ENCODE measurements at places on chromosomes 1 and 21. TPM values are rescaled to one million over a fixed set of nuclear protein-coding genes. Genes with fewer than 3 reads are reported as not detected.

The SEMA4A gene
- polyA plus RNA-seq: 2.8 TPM

The FAM167B gene
- polyA plus RNA-seq: 3.2 TPM

The KCNN3 gene
- polyA plus RNA-seq: 9.8 TPM

The DIRAS3 gene
- 3.6 TPM for polyA plus RNA-seq

The GADD45A gene
- polyA plus RNA-seq: 18.4 TPM

The CD48 gene
- polyA plus RNA-seq: 4.0 TPM

The LYSMD1 gene
- 9.3 TPM for polyA plus RNA-seq

The DNASE2B gene
- polyA plus RNA-seq: not detected

The GPR25 gene
- polyA plus RNA-seq: not detected

The VWA1 gene
- 41.7 TPM for polyA plus RNA-seq

DNA sequence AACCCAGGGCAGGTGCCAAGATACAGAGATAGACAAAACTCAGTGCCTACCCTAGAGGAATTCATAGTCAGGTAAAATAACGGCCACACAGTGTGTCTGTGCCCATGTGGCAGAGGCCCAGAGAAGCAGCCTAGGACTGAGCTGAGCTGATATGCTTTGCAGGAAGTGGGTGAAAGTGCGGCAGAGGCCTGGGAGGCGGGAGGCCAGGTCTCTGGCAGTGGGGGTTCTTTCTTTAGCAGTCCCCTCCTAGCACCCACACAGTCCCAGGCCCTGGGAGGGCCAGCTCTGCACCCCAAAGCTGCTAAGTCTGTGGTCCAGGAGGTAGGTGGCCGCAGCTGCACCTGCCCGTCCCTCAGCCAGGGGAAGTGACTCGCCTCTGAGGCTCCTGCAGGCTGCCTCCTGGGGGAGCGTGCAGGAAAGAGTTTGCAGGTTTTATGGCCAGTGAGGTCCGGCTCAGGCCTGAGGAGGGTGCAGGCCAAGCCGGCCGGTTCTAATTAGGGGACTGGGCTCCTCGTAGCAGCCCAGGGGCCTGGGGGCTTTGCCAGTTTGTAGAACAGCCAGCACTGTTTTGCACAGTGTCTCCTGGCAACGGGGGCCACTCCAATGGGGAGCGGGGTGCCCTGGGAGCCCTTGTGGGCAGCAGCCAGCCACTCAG is 107.9 kb downstream of the SPSB1 start:
- no peak for DNase-seq

DNA sequence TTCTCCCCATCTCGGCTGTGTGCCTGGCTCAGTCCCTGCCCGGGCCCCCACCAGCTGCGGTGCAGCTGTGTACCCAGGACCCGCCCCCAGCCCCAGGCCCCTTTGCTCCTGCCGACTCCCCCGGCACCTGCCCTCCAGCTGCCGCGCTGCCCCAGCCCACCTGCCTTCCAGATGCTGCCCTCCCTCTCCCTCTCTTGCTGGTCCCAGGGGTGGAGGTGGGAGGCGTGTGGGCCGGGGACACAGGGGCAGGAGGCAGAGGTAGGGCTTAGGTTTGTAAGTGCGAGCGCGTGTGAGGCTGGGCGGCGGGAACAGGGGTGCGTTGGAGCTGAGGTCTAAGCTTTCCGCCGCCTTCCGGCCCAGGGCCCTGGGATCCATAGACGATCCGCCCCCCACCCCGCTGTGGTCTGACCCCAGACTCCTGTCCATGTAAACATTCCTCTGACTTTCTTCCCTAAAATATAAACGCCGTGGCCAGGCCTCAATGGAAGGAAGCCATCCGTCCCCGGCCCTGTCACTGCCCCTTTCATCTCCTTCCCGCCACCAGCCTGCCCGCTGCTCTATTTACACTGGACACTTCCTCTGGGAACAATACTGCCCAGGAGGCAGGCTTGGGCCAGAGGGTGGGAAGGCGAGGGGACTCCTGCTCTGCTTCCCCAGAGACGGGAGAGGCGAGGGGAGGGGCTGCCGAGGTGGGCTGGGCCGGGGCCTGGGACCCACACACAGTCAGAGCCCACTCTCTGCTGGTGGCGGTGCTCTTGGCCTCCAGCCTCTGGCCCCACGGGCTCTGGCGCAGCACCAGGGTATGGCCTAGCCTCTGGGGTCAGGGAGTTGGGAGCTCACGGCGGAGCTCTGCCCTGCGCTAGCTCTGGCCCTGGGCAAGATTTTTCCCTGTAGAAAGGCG is 128.3 kb downstream of the CASZ1 start:
- no peak for DNase-seq

GRCh38 chr1:43348343-43348808 is 10.4 kb upstream of the CDC20 start:
- no peak for DNase-seq

DNA sequence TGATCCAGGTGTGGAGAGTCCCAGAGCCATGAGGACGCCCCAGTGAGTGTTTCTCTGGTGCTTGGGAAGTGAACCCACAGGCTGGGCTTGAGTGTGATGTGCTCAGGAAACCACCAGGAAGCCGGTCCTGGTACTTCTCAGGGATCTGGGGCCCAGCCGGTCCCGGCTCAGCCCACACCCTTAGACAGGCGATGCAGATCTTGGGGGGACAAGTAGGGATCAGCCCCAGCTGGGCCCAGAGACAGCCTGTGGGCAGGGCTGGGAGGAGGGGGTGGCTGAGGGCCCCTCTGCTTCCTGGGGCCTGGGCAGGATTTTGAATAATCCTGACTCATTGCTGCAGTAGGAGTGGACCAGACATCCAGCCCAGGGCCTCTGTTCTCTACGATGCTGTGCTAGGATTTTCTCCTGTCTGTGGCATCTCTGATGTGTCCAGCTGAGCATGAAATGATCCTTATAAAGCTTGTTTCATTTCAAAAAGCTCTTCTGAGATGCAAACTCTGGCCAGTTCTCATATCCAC is 698.0 kb downstream of the PTPRU start:
- DNase-seq: no peak

DNA sequence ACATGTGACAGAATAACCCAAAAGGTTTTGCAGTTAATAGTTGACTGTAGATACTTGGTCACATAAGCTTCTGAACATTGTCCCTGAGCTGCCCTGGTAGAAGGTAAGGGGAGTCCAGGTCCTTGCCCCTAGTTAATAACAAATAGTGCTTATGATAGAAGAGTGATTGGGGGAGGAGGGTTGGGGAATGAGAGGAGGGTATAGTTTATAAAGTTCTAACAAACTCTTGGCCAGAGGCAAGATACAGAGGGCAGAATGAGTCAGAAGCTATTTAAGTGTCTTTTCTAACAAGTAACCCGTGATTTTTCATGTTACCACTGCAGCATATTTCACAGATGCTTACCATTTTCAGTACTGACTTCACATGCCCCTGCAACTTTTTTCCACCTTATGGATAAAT is 26.7 kb upstream of the MYOCOS start:
- no peak for DNase-seq

GRCh38 chr1:173421789-173422188 is 55.3 kb upstream of the PRDX6 start:
- no peak for DNase-seq

DNA sequence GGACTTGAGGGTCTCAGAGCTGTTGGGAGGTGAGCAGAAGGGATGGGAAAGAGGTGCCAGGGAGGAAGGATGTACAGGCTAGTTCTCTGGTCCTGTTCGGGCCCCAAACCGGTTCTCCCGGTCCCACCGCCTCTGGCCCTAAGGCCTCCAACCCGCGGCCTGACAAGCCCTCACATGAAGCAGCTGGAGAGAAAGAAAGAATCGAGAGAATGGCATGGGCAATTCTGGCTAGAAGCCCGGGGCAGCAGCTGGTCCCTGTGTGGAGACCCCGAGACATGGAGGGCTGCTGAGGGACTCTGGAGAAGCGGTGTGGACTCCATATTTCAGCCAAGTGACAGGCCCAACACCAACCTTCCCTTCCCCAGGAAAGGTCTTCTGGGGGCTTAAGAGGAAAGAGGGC is 730 bp downstream of the CDC42SE1 start:
- peak; percentile 76 for DNase-seq

DNA sequence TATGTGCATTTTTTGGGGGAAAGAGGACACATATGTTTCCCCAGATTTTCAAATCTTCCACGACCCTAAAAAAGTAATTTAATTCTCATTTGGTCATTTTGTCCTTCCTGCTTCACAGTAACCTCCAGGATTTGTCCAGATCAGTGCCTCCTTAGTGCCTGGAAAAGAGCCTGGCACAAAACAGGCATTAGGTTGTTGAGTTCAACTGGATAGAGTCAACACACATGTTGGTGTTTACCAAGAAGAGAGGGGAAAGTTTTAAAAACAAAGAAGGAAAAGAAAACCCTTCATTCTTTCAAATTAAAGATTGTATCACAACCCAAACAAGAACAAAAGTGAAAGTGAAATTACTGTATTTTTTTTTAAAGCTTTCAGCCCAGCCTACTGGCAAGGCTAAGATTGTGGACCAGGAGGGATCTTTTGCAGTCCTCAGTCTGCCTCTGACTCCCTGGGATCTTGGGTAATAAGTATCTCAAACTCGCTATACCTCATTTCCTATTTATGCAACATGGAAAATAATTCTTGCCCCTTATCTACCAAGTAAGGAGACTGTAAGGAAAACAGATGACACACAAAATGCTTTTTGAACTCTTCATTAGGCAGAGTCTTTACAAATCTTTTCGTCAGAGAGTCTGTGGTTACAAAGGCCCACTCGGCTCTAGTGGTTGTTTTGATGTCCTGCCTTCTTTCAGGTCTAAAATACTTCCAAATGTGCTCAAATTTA is 57.8 kb downstream of the ZNF281 start:
- DNase-seq: peak; percentile 97

GRCh38 chr1:114328361-114328904 is 174.8 kb upstream of the SYT6 start:
- no peak for DNase-seq

- no peak for DNase-seq
Measured at GRCh38 chr1:156458181-156458503, 42.4 kb downstream of the MEF2D start.

DNA sequence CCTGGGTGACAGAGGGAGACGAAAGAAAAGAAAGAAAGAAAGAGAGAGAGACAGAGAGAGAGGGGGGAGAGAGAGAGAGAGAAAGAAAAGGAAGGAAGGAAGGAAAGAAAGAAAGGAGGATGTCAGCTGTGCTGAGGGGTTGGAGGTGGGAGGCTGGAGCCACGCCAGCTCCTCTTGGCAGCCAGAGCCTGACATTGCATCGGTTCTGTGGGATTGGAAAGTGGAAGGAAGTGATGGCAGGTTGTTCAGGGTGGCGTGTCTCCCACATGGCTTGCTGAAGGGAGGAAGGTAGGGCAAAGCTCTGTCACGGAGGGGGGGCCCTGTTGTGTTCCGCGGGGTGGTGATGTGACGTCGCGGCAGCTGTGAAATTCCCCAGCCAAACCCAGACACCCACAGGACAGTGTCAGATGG is 30.7 kb downstream of the EIF2D start:
- no peak for DNase-seq

DNA sequence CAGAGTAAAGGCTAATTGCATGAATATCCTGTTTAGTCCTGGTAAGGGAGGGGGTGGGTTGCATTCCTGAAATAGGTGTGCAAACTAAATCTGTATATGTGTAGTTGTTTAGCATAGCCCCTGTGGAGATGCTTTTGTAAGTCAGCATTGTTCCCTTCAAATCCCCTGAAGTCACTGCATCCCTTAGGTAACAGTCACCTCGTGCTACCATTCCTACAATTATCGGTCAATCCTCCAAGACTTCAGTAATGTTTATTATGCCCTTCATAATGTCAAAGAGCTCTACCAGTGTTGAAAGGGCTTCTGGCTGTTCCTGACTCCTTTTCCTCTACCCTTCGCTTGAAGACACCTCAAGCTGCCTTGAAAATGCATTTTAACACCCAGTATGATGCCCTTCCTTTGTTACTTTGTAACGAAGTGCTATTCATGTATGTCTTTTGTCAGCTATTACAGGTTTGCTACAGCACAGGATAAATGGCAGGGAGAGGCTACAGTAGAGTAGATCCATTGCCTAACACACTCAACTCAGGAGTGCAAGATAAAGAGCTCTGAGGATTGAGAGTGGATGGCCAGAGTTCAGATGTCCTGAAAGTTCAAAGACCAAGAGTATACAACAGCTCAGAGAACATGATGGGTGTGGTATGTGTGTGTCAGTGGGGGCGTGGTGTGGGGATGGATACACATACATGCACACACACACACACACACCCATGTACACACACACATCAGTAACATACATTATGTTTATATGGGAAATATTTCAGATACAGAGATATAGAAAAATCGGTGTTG is 27.4 kb upstream of the FOXD3 start:
- DNase-seq: no peak

- no peak for DNase-seq
Measured at GRCh38 chr21:34834852-34835501, 166.2 kb downstream of the CLIC6 start.

DNA sequence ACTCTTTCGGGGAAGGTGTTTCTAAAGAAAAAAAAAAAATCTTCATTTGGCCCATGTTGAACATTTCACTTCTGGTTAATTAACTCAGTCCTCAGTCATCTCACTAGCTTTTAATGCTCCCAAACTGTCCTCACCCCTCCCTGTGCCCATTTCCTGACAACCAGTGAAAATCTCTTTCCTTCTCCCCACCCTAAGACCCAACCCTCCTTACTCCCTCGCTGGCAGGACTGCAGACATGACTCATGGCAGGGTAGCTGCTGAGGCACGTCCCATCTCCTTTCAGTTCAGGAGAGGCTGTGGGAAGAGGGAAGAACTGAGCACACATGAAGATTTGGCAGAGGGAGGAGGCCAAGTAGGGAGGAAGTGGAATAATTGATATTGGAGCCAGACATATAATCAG is 12.6 kb downstream of the PKP1 start:
- no peak for DNase-seq

- no peak for DNase-seq
Measured at GRCh38 chr21:32484706-32485380, 72.3 kb downstream of the EVA1C start.

DNA sequence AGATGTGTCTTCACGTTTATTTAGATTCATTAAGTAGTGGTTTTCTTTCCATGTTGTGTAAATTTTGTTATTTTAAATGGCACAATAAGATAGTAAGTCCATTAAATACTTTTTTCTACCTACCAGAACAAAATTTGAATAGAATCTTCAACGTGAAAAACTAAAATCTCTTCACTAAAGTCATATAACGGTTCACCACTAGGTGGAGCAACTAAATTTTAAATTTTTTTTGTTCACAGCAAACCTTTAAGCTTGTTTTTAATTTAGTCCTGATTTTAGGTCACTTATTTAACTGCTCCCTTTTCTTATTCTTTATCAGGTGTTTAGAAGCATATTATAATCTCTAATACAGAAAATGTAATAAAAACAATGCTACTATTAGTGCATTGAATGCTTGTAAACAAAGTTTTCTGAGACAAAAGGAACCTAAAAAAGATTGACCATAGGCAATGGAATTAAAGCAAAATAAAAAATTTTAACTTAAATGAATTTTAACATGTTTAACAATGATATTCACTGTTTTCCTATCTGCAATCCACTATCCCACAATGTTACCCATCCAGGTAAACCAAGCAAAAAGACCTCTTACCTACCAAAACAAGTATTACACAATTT is 28.3 kb upstream of the PKN2 start:
- peak; percentile 15 for DNase-seq

DNA sequence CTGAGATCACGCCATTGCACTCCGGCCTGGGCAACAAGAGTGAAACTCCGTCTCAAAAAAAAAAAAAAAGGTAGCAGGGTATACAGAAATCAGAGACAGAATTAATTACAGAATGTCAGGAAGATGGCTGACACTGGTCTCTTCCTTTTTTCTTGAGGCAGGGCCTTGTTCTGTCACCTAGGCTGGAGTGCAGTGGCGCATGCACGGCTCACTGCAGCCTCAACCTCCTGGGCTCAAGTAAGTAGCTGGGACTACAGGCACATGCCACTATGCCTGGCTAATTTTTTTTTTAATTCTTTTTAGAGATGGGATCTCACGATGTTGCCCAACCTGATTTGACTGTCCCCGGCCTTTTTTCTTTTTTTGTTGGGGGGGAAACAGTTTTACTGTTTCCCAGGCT is 16.4 kb downstream of the RNU5D-1 start:
- no peak for DNase-seq

Measured in muscle of back (tissue), 13 donors.